ENCODE measurements at places on chromosomes 2 and 18.
A peak's percentile ranks its signal among the peaks of the same experiment; 100 is the strongest.

GRCh38 chr18:11464129-11464528 lies 145.3 kb upstream of the SLC35G4 start:
- DNase-seq, result no peak

DNA sequence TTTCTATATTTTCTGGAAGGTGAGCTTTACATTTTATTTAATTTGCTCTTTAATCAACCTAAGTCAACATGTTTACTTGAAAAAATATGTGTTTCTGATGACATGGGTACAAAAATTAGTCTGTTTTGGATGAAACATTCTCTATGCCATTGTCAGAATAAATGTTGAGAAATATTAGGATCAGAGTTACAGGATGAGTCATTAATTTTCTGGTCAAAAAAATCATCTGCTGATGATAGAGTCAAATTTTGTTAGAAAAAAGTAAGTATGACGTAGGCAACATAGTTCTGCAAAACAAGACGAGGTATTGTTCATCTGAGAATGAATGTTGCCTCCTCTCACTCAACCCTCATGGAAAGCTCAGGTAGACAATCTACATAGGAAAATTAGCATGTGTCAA lies 107.6 kb upstream of the CAVIN2 start:
- DNase-seq, result no peak

- DNase-seq, result no peak
Measured at GRCh38 chr2:102809291-102810189, 47.7 kb downstream of the TMEM182 start.

- no peak for DNase-seq
Measured at GRCh38 chr2:31539505-31539904, 41.2 kb downstream of the SRD5A2 start.

GRCh38 chr18:2846636-2847316 lies at the start of gene EMILIN2:
Gene EMILIN2 (plus strand): TSS chr18:2847006. CDS start chr18:2847189, 183 bp downstream.
- DNase-seq, result no peak

GRCh38 chr18:48941672-48942071 lies 9.1 kb downstream of the SMAD7 start:
- no peak for DNase-seq

GRCh38 chr2:24349097-24349496 lies 11.2 kb downstream of the ITSN2 start:
- no peak for DNase-seq

- DNase-seq, result no peak
Measured at GRCh38 chr2:129733041-129733440, 246.4 kb upstream of the RAB6C start.

GRCh38 chr18:28831476-28831875 lies 654.5 kb upstream of the CDH2 start:
- DNase-seq, result no peak

DNA sequence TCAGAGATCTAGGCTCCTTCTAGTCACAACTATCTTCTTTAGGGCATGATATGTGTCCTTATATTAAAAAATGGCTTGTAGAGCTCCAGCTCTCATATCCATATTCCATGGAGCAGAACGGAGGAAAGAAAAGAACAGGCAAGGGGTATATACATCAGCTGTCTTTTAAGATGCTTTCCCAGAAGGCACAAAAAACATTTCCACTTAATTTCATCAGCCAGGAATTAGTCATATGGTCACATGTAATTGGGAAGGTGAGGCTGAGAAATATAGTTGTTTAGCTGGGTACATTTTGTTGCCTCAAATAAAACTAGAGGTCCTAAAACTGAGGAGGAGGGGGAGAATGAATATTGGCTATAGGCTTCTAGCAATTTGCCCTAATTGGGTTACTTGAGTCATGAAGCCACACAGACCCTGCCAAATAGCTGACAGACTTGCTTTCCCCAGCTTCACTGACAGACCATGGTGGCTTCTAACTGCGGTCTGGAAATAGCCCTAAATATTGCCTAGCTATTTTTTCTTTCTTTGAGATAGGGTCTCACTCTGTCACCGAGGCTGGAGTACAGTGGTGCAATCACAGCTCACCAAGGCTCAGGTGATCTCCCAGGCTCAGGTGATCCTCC lies 20.0 kb downstream of the MAIP1 start:
- no peak for DNase-seq

GRCh38 chr2:73907840-73908452 lies 15.1 kb downstream of the ACTG2 start:
- peak; percentile 47 for DNase-seq

DNA sequence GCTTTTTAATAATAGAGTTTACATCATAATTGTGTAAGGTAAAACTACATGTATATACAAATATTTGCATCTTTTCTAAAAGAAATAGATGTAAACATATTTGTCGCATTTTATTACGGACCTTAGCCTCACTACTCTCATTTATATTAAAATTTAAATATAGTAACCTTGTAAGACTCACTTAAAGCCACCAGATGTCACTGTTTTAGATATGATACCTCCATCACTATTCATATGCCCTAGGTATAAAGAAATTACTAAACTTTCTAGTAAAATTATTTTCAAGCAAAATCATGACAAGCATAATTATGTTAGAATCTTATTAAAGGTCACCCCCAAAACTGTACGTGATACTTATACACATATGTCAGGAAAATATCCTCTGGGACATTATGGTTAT lies 674.3 kb upstream of the REG3G start:
- no peak for DNase-seq

- DNase-seq, result no peak
Measured at GRCh38 chr18:12098374-12098773, 4.7 kb downstream of the ANKRD62 start.

DNA sequence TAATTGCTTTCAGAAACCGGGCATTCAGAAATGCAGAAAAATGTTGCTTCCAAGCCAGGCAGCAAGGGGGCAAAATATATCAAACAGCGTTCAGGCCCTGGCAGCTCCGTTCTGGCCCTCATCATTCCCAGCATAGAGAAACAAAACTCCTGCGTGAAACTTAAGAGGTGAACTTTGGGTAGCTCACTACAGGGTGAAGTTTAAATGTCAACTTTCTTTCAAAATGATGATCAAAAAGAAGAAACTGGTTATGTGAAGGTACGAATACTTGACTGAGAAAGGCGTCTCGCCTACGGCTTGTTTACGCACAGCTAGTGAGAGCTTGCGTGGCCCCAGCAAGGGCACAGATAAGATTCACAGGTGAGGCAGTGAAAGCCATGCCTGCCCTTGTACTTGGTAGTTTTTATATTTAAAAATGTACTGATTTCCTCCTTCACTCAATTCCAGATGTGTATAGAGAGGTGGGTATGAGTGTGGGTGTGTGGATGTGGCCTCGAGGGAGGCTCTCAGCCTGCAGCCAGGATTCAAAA lies 127.5 kb downstream of the NFATC1 start:
- no peak for DNase-seq

DNA sequence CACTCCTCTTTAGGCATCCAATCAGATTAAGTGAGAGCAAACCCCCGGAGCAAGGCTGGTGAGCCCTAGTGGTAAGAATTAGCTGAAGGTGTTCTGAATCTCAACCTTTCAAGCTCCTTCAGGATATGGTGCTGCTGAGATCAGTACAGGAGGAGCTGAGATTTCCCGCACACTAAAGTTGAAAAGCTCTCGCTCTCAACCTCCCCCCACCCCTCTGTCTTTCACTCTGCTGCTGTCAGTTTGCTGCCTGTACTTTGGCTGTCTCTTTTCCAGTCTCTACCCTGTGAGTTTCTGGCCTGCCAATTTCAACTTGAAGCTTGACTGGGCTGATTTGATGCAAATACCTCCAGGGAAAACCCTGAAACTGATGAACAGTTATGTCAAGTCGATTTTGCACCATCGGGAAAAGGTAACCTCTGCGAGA lies 15.7 kb downstream of the ZEB2 start:
- DNase-seq, result no peak

DNA sequence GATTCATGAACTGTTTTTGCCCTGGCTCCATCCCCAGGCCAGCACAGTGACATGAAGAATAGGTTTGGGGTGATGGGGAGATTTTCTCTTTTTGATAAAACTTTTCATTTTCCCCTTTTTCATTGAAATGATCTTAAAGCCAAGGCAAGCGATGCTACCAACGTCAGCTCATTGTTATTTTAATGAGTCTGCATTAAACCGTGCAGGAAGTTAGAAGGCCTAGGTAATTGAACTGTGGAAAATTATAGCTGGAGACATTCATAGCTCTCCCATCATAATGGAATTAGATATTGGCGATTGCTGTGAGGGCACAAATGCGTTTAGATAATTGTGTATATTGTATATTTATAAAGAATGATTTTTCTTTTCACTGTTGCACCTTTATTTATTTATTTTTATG lies 33.2 kb downstream of the SMARCAL1 start:
- DNase-seq, result no peak

- DNase-seq, result no peak
Measured at GRCh38 chr2:128365217-128365905, 46.7 kb upstream of the HS6ST1 start.

DNA sequence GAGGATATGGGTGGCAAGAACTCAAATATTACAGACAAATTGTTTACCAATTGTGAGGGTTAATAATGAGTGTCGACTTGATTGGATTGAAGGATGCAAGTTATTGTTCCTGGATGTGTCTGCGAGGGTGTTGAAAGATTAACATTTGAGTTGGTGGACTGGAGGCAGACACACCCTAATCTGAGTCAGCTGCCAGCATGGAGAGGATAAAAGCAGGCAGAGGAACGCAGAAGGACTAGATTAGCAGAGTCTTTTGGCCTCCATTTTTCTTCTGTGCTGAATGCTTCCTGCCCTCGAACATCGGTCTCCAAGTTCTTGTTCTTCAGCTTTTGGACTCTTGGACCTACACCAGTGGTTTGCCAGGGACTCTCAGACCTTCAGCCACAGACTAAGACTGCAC lies 1503.7 kb downstream of the LRP1B start:
- no peak for DNase-seq

DNA sequence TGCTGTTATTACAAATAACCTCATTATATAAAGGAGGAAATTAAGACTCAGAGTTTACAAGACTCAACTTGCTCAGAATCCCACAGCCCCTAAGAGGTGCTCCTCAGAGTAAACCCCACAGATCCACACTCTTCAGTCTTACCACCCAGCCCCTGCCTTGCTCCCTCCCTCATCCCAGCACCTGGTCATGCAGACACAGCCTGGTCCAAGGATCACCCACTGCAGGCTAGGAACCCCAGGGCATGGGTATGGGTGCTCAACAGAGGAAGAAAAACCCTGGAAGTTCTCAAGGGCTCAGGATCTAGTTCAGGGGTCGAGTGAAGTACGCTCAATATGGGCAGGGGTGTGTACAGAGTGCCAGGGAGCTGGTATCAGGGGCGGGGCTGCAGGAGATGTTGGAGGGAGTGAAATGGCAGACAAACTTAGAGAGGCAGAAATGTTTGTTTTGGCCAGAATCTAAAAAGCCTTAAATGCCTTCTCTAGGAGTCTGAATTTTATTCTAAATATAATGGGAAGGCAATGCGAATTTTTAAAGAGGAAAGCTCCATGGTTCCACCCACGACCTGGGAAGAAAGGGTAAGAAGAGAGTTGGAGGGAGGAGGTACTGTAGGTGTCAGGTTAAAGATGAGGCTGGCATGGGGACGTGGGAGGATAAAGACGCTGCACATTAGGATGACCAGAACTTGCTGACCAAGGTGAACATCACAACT lies 79.1 kb upstream of the MGAT4A start:
- no peak for DNase-seq

DNA sequence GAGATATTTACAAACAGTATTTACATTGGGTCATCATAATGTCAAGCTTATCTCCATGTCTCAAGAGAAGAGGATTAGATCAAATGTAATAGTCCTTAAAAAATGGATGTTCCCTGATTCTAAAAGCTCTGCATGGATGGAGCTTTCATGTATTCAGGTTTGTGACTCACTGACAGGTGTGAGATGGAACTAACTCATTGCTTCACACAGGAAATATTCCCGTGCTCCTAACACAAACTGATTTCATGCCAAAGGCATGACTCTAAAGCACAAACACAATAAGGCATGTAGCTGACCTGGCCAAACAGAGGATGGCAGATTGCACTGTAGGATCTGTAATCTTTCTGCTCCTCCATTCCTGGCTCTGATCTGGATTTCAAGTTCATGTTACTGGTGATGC lies 110.0 kb downstream of the ALK start:
- no peak for DNase-seq

DNA sequence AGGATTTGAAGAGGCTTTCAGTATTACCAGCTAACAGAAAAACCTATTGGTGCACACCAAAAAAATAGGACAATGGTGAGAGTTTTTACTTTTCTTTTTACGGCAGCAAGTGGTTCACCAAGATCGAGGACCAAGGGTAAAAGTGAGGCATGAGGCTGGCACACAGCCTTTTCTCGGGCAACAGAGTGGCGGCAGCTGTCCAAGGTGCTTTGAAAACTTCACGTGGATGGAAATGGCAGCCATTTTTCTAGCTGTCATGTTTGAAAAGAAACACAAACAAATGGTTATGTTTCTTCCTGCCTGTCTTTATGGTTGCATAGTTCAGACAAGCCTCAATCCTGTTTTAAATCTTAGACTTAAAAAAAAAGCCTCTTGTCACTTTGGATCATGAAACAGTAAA lies 812.5 kb upstream of the CHAC2 start:
- no peak for DNase-seq

- DNase-seq, result no peak
Measured at GRCh38 chr2:159468257-159468656, 148.1 kb downstream of the BAZ2B start.

- no peak for DNase-seq
Measured at GRCh38 chr18:47226660-47227059, 24.8 kb downstream of the SKOR2 start.

DNA sequence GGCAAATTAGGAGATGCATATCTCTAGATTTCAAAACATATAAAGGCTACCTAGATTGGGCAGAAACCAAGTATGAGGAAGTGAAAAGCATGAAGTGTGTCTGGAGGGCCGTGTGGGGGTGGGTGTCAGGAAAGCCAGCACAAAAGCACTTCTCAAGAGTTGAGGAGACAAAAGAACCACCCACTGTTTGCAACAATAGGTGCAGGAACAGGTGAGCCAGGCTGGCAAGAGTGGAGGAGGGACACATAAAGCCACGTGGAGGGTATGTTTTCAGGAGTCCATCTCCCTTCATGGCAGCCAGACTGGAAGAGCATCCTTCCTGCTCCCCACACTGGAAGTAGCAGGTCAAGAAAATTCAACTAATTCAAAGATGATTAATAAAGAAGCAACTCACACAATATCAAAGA lies 96.4 kb downstream of the CERS6 start:
- DNase-seq, result no peak

DNA sequence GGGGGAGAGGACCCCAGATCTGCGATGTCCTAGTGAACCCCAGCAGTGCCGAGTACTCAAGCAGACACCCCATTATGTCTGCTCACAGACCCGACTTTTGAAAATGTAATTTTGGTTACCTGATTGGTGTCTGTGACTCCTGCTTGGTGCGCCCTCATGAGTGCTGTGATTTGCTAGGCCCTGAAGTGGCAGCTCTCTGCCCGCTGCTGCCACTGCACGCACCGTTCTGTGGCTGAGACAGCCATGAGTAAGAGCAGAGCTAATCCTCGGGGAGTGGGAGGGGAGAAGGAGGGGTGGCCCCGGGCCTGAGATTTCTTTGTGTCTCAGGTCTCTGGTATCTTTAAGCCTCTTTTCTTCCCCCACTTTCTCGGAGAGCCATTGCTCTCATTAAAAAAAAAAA lies 18.2 kb downstream of the FHOD3 start:
- DNase-seq, result no peak

Data from non-pigmented ciliary epithelial cell (primary cell).